Regular cardiac myocyte (primary cell): ENCODE measurements at places on chromosomes 5 and 9. TPM values are rescaled to one million over a fixed set of nuclear protein-coding genes. Genes with fewer than 3 reads are reported as not detected.

The SCAI gene
- total RNA-seq: 4.6 and 7.6 TPM in 2 replicates

The ZNF658 gene
- total RNA-seq: 3.6 and 5.4 TPM in 2 replicates

The PDZD2 gene
- 0.28 and 0.58 TPM in 2 replicates for total RNA-seq

The TMEM232 gene
- 1.3 and 4.8 TPM in 2 replicates for total RNA-seq

The BRINP1 gene
- total RNA-seq: 0.56 TPM in 1 of 2 replicates, not detected in the other

The CCL21 gene
- total RNA-seq: not detected in 2 replicates

The SLC23A1 gene
- total RNA-seq: not detected in 2 replicates
